Foreskin keratinocyte (primary cell): ENCODE measurements at places on chromosomes 11 and 22. TPM values are rescaled to one million over a fixed set of nuclear protein-coding genes. Genes with fewer than 3 reads are reported as not detected.

DNA sequence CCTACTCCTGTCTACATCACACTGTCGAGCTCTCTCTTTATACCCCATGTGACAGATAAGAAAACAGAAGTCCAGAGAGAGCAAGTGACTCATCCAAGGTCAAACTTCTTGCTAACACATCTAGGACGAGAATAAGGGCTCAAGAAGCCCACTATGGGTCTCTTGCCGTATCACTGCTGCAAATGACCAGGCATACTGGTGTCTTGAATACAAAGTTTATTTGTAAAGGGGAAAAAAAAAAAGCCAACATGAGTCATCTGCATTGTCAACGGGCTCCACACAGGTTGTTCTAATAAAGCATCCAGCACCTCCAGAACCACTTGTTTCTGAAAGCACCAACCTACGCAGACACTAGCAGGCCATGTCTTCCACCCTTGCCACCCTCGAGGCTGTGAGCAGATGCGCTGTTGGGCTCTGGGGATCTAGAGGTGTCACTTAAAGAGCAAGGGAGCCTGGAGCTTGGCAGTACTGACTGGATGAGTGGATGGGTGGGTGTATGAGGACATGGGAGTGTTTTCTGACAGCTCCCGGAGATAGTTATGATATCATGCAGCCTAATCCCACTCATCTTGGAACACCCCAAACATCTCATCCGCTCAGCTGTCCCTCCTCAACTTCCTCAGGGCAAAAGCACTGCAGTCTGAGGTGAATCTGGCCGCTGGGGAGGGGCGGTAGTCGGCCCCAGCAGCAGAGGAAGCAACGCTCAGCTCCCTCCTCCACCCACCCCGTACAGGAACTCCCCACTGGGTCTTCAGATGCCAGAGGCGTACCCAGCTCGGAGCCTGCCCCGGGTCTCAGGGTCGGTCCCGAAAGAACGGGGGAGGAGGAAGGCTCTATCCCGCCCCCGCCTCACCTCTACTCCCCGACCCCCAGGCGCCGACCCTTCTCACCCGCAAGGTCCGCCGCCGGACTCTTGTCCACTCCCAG is 1.0 kb downstream of the SMCO4 start:
- peak; percentile 34 for DNase-seq

DNA sequence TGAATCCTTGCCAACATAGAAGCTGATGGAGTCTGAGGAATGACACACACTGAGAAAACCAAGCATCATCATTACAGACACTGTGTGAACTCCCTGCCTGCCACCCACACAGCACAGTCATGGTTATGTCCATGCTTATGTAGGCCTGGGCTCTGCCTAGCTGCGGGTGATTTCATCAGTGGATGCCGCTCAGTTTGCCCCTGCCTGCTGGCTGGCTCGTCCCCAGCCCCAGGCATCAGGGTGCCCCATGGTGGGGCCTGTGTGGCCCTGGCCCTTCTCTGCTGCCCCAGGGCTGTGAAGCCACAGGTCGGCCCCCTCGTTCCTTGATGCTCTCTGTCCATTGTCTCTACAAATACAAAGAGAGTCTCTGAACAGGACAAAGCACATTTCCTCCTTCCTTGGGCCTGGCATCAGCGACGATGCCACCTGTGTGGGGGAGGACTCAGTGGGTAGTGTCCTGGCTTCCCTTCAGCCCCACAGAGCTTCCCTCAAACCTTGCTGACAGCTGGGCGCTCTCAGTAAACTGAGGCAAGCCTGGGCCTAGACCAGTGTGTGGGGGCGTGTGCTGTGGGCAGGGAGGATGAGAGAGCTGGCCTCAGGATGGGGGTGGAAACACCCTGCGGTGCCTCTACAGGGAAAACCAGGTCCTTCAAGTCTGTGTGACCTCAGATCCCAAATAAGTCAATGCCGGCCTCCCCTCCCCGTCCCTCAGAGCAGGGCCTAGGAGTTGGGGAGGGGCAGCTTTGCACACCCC is 20.0 kb upstream of the TUB start:
- no peak for DNase-seq

- no peak for DNase-seq
These were observed at the start of gene MAPK8IP2 for GRCh38 chr22:50600538-50600937. Gene MAPK8IP2, plus strand, starts transcription at chr22:50600793. Its CDS starts 26 bp downstream, at chr22:50600819.

DNA sequence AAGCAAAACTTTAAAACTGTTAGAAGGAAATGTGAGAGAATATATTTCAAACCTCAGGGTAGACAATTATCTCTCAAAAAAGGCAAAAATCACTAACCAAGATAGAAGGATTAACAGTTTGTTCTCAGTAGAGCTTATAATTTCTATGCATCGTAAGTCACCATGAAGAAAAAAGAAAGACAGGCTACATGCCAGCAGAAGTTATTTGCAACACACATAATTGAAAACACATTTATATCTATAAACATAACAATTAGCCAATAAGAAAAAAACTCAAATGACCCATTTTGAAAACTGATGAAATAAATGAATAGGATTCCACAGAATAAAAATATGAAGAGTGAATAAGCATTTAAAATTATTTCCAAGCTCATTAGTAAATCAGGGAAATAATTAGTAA is 24.4 kb upstream of the SNX19 start:
- DNase-seq, result no peak

DNA sequence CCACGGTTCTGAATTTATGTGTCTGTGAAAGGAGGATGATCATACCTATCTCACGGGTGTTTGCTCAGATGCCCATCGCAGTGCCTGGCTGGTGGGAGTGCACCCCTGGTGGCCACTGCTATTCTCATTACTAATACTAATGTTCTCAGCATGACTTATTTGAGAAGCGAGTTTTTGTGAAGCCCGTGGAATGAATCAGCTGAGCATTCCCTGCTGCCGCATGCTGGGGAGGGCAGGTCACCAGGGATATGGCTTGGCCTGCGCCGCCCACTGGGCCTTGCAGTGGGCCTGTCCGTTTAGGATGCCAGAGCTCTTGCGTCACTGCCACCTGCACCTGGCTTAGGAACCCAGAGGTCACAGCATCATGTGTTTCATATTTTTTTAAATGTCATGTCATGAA is 16.9 kb downstream of the CTTN start:
- DNase-seq, result peak; percentile 45

OR51B5 gene
- not detected in 2 replicates for total RNA-seq
